ENCODE measurements at places on chromosomes 5 and 9.

GRCh38 chr5:91016954-91017700, 366.0 kb downstream of the ARRDC3 start:
- no peak for DNase-seq

- DNase-seq = no peak
Measured at GRCh38 chr5:98031496-98031895, 742.0 kb upstream of the RGMB start.

DNA sequence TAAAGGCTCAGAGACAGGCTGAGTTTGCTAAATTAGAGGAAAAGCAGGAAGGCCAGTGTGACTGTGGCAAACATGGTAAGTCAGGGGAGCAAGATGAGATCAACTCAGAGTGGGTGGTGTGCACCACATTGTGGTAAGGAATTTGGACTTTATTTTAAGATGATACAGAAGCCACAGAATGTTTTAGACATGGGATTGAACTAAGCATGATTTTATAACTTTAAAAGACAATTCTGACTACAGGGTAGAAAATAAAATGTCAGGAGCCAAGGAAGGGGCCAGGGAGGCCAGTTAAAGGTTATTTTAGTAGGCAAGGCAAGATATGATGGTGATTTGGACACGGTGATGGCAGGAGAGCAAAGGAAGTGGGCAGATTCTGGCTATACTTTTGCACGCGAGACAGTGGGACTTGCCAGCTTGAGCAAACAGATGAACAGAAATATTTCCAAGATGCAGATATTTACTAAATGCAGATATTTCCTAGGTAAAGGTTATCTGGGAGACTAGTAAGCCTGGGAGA, 53.9 kb downstream of the TSSK1B start:
- DNase-seq = no peak

DNA sequence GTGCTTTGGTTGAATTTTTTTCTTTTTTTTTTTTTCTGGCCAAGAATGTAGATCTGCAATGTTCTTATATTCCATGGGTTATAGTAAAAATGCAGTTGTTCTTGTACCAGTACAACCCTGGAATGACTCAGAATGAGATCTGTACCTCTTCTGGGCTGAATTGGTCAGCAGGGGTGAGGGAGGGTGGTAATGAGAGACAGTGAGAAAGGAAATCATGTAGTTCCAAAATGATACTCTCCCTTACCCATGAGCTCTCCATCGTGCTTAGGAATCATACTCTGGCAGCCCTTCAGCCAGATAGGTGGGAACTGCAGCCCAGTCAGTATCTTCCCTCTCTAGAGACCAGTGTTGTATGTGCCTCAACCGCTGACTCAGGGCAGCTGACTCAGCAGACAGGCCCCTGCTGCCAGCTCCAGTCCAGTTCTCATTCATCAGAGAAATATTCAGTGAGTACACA, 2.1 kb upstream of the GLIS3 start:
- DNase-seq = peak; percentile 81

DNA sequence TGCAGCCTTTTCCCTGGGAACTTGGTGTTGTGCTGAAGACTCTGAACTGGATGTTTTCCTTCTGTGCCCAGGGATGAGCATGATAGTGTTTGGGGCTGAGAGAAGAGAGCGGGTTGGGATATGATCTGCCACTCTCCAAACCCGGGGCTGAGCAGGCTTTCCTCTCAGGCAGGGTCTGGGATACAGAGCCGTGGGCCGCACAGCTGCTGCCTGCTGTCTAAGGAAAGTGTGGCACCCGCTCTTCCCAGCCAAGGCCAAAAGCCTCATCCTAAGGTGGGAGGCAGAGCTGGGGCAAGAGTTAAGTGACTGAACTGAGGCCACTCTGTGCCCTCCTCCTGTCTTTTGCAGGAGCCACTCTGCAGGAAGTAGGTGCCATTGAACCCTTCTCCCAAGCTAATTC, 83.6 kb upstream of the PITX1 start:
- DNase-seq = no peak

GRCh38 chr5:96654209-96654608, 8.0 kb upstream of the CAST start:
- DNase-seq = no peak

GRCh38 chr5:96023518-96023917, 61.9 kb upstream of the ELL2 start:
- DNase-seq = no peak

GRCh38 chr5:68261569-68262065, 46.1 kb downstream of the PIK3R1 start:
- DNase-seq = no peak

DNA sequence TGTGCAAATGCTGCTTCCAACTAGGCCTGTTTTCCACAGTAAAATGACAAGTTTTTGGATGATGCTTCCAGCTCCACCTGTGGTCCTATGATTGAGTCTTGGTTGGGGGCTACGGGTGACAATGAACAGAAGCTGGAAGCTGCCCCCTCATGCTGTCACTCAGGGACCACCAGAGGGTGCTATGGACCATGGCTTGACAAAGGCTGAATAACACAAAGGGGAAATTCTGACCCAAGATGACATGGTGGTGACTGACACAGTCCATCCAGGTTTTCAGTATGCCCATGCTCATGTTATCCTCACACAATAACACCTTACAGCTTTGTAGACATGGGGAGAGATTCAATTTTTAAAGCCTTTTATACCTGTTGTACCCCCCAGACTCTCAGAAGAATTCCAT, 23.9 kb upstream of the SAP30L start:
- DNase-seq = no peak

GRCh38 chr9:89365532-89365912, 47.2 kb downstream of the SECISBP2 start:
- no peak for DNase-seq

DNA sequence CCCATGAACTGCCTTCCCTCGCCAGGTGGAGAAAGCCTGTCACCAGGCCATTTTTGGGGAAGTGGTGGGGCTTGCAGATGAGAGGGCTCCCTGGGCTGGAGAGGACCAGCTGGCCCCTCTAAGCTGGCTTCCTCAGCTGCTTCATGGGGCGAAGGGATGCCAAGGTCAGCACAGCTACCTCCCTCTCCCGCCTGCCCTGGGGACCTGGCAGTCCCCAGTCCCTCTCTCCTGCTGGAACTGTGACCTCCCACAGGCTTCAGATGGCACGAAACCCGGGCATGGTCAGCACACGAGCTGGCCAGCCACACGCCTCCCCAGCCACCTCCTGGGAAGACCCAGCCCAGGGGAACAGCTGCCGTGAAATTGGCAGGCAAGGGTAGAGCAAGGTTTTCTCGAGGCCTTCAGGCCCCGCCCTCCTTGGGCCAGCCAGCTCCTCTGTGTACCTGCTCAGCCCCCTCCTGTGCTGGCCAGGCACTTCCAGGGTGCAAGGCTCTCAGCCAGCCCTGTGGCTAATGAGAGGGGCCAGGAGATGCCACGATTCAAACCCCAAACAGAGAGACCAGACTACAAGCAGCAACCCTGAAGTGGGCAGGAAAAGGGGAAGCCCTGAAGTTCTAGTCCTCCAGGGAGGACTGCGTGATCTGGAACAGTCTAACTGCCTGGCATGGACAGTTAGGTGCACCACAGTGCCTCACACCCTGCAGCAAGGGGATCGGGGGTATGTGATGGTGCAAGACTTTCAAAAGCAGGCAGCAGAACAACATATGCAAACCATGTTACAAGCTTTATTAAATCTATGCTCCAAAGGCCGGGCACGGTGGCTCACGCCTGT, 12.9 kb downstream of the PLPP7 start:
- peak; percentile 71 for DNase-seq

- DNase-seq = no peak
Measured at GRCh38 chr5:180618487-180618828, 27.2 kb upstream of the SCGB3A1 start.

GRCh38 chr9:25421560-25421959, 256.7 kb downstream of the TUSC1 start:
- no peak for DNase-seq

GRCh38 chr5:81513473-81513872, 119.5 kb upstream of the ACOT12 start:
- no peak for DNase-seq

DNA sequence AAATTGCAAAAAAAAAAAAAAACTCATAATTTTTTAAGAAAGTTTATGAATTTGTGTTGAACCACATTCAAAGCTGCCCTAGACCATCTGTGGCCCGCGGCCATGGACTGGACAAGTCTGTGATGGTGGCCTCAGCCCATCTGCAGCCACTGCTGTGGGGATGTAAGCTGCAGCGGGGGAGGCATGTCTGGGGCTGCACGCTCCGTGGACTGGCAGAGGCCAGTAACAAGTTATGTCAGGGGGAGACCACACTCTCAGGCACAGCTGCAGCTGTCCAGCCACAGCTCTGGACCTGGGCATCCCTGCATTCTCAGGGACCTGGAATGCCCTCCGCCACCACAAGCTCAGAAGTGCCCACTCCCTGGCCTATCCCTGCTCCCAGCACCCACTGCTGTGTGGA, 1272.3 kb upstream of the CDH9 start:
- DNase-seq = peak; percentile 23

- no peak for DNase-seq
Measured at GRCh38 chr5:175219366-175219765, 224.6 kb downstream of the DRD1 start.

DNA sequence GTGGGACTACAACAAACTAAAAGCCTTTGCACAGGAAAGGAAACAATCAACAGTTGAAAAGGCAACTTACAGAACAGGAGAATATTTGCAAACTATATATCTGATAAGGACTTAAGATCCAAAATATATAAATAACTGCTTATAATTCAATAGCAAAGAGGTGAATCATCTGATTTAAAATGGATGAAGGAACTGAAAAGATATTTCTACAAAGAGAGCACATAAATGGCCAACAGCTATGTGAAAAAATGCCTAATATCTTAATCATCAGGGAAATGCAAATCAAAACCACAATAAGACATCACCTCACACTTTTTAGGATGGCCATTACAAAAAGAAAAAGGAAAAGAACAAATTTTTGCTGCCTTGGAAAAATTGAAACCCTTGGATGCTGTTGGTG, 100.4 kb downstream of the LURAP1L start:
- DNase-seq = no peak

- no peak for DNase-seq
Measured at GRCh38 chr9:131037335-131038255, 28.6 kb downstream of the LAMC3 start.

DNA sequence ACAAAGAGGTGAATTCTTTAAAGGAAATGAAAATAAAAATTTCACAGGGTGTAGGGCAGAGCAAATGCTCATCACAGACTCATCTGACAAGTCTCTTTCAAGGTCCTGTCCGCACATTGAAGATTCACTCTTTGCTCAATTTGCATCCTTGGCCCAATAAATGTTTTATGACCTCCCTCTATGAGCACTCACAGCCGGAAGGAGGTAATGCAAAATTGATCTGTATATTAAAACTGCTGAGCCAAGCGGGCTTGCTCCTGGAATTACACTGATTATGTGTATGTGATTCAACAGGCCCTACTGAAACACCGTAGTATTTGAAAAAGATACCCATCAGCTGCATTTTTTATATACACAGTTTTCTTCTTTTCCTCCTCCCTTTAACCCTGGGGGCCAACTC, 246.8 kb downstream of the IZUMO3 start:
- DNase-seq = no peak

DNA sequence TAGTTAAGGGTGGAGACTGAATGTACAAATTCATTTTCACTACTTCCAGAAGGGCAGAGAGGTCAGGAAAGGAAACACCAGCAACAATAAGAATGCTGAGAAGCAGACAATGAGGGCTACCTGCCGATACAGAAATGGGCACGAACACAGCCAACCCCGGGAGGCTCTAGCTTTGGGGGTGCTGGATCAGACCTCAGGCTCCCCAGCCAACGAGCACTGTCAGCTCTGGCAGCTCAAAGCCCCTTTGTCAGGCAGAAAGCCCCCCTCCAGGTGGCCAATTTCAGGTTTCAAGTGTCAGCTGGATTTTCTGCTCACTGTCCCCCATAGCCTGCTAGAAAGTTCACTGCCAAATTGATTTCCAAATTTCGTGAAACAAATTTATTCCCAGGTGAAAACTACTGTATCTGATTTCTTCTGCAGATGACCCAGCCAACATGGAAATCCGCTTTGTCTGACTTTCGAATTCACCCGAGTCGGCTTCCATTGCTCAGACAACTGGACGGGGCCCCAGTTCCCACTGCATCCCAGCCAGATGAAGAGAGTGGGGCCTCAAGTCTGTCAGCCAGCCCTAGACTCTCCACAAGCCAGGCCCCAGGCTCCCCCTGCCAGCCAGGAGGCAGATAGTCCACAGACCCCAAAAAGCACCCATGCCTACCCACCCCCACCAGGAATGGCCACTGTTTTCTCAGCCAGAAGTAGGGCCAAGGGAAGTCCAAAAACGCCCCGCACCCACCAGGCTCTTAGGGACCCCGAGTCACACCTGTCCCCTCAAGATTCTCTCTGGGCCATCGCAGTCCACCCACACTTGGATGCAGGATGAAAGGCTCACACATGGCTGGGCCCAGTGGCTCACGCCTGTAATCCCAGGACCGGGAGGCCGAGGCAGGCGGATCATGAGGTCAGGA, 96.5 kb upstream of the PHYKPL start:
- peak; percentile 24 for DNase-seq

GRCh38 chr5:32311404-32312196, 1.1 kb downstream of the MTMR12 start:
- no peak for DNase-seq

GRCh38 chr9:33649463-33649862, 125.4 kb downstream of the ANKRD18B start:
- no peak for DNase-seq

- DNase-seq = peak; percentile 33
Measured at GRCh38 chr9:133943781-133944745, 48.1 kb downstream of the VAV2 start.

- no peak for DNase-seq
Measured at GRCh38 chr5:140828362-140828737, 590 bp downstream of the PCDHA6 start.

- no peak for DNase-seq
Measured at GRCh38 chr9:32011049-32011448, 373.4 kb upstream of the ACO1 start.

DNA sequence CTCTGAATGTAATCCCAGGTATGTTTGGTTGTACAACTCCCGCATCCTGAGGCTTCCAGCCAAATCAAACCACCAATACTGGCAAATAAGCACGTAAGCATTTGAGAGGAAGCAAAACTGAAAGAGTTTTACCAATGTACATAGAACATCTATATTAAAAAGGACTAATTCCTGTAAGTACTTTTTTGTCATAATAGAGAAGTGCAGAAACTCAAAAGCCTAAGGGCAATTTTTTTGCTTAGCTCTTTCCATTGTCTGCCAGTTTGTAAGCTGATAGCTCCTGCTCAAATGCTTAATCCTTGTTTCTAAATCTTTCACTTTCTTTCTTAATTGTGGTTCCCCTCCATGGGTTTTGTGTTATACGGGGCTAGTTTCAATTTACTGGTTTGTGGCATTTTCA, 1151.8 kb downstream of the CDH12 start:
- DNase-seq = no peak

GRCh38 chr9:12094046-12094445, 599.1 kb upstream of the TYRP1 start:
- DNase-seq = no peak

DNA sequence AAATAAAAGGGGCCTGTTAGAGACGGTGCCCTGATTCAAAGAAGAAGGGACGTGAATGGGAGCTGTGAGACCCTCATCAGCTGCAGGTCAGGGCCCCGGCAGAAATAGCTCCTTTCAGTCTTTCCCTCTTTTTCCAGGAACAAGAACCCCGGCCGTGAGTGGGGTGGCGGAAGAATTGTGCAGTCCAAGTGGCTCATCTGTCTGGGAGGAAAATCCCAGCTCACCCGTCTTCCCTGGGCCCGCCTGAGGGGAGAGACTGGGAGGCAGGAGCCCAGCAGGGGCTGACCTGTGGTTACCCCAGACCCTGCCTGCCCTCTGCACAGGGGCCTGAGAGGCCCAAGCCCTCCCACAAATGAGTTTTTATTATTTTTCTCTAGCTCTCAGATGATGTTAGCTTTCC, 24.8 kb upstream of the CSF1R start:
- DNase-seq = peak; percentile 34

- peak; percentile 73 for DNase-seq
Measured at GRCh38 chr5:98774192-98775033, 950 bp downstream of the RGMB start.
